ENCODE measurements at places on chromosomes 4 and X.
A peak's percentile ranks its signal among the peaks of the same experiment; 100 is the strongest.

- no peak for DNase-seq
These were observed 6.4 kb downstream of the ELK1 start for GRCh38 chrX:47643926-47644325.

GRCh38 chrX:3549411-3549911 lies 164.0 kb downstream of the PRKX start:
- no peak for DNase-seq

- no peak for DNase-seq
These were observed 206.4 kb upstream of the JADE1 start for GRCh38 chr4:128603081-128603480.

DNA sequence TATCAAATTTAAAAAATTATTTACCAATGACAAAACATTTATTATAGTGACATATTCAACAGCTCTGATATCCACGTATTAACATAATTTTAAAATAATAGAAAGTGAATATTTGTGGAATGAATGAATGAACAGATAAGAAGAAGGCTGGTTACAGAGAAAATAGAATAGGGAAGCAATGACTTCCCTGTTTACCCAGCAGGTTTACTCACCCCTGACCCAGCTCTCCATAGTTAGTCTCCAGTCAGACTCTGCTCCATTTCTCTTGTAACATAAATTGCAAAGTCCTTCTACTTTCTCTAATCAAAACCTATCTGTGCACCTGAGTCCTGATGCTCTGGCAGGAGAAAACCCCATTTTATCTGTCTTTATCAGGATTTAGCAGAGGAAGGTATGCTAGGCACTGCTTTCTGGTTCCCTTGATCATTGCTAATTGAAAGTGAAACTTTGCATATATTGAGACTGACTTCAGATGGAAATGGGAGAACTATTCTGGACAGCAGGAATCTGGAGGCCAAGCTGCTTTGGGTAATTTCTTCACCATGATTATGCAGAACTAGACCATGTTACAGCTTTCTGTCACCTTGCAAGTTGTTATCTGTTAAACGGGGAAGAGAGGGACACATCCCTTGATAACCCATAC lies 363.0 kb downstream of the FAT4 start:
- no peak for DNase-seq

GRCh38 chr4:95068818-95069478 lies 311.2 kb downstream of the BMPR1B start:
- no peak for DNase-seq

GRCh38 chr4:3346146-3346545 lies 53.3 kb downstream of the RGS12 start:
- DNase-seq = no peak

GRCh38 chr4:54173281-54173912 lies 55.7 kb upstream of the PDGFRA start:
- DNase-seq = no peak

DNA sequence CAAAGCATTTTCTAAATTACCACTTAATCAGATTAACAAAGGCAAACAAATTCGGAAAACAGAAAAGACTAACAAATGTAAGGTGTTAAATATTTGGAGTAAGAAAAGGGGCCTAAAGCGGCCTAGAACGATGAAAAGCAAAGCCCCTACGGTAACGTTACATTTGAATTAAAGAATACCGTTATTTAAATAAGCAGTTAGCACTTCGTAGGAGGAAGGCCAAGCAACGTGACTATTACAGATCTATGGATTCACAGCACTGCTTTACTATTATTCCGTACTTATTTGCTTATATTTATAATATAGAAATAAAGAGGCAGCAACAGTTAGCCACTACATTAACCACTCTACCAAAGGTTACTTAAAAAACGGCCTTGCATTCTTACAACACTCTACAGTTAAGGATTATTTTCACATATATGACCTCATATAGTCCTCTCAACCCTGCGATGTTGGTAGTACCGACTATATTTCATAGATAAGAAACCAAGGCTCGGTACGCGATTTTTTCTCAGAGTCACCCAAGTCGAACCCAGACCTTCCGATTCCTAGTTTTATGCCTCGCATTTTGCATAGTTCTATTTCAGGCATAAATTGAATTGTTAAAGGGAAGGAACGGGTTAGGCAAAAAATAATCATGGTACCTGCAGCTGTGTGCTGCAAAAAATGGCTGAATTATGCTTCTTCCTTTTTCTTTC lies 2.9 kb downstream of the KLHL15 start:
- DNase-seq = no peak

DNA sequence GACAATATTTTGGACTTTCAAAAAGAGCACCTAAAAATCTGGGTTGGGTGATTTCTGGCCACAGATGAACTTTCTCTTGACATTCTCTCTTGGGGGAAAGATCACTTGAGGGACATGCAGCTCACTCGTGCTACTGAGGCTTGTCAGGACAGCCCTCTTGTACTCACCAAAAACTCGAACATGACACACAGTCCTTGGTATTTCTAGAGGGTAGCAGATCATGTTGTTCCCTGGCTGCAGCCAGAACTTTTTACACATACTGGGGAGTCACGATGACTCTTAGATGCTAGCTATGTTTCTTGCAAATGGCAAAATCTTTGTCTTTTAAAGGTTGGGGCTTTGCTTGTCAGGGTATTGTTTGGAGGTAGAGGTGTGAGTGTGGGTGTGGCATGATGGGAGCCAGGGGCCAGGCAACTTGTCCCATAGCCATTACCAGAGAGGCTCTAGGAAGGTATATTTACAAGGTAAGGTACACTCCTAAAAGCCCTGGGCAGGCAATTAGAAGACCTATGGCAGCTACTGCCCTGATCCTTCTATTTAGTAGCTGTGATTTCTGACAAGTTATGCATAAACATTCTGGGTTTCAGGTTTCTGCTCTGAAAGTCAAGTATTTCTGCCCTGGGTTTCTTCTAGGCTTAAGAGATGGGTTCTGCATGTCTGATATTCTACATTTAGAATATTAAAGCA lies 241.7 kb upstream of the TLL1 start:
- no peak for DNase-seq

DNA sequence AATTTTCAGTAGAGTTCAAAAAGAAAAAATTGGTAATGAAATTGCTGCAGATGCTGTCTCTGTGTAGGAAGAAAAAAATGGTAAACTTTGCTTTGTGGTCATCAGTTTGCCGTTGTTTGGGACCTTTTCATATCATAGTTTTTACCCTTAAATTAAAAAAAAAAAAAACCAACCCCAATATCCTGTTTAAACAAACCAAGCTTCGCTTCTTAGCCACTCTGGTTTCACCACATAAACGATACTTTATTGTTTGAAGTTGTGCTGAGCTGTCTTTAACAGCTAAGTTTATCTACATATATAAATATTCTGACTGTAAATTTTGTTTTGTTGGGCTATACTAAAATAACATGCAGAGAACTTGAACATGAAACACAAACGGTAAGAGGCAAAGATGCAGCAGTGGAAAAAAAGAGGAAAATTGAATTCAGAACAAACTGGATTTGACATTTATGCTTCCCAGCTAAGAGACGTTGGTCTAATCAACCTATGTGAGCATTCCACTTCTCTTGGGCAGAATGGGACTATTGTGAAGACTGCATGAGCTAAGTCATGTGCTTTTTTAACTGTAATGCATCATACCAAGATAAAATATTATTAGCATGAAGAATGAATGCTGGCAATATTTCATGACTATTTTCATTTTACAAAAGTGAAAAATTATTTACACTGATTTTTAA lies 15.7 kb upstream of the H2AZ1 start:
- no peak for DNase-seq

DNA sequence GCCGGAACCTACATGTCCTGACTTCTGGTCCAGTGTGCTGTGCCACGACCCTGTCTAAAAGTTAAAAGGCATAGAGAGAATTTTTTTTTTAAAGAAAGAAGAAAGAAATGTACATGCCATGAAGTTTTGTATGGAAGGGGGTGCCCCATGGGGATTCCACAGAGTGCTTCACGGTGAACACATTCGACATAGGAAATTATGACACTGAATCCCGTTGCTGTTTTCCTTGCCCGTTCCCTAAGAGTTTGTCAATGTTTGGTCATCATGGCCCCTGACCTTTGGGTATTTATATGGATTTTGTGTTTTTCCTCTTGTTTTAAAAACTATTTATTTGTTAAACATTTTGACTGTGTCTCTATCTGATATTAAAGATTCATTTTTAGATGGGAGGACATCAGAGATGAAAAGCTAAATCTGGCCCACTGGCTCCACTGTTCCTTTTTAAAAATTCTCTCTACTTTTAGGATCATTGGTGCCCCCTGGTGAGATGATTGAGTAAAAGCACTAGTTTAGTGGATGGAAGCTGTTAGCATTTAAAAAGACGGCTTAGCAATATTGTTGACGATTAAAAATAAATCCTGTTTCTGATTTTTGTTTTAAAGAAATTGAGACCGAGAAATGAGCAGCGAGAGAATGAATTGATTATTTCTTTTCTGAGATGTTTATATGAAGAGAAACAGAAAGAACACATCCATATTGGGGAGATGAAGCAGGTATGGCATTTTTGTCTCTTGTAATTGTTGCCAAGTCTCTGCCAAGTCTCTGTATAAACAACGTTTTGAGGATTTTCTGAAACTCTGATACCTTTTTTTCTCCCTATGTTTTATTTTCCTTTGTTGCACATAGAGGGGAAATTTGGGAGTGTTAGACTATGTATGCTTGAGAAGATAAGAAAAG lies 75.0 kb downstream of the PTTG2 start:
- DNase-seq = no peak

DNA sequence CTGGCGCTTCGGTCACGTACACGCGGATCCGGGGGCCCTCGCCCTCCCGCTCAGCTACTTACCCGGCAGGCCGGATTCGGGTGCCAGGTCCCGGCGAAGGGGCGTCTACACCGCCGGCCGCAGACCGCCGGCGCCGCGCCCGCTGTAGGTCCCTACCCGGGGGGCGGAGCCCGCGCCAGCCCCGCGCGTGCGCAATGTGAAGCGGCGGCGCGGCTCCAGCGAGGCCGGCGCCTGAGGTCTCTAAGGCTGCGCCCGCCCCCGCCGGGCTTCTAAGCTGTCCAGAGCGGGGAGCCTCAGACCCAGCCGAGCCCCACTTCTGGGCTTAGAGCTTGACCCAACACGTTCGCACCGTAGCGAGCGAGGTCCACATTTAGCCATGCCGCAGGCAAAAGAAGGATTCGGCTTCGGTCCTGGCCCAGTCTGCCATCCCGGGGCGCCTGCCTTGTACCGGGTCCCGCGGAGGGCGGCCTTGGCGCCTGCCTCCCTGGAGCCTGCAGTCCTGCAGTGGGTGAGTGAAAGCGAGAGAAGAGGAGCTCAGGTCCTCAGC lies at the start of gene ZNF518B:
TSS of gene ZNF518B (minus strand) at position 172 of the 547 bp plus-strand sequence. CDS start 11,098 bp downstream, outside the sequence.
- DNase-seq = peak; percentile 79

DNA sequence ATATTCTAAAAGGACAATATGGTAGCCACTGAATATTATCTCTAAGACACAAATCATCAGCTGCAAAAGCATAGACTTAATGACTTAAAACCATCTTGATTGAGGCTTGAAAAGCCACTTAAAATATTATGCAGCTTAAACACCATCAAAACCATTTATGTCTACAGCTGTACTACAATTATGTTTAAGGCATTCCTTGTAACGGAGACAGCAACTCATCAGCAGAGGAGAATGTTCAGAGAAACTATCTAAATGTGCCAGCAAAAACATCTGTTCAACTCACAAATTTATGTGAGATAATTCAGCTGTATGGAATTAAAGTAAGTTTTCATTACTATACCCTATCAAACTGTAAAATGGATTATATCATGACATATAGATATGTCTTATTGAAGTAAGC lies 147.9 kb upstream of the CTSO start:
- DNase-seq = no peak

GRCh38 chr4:162878096-162878495 lies 288.6 kb downstream of the NAF1 start:
- DNase-seq = no peak

- DNase-seq = no peak
These were observed 109.6 kb downstream of the PACRGL start for GRCh38 chr4:20809812-20810211.

- no peak for DNase-seq
These were observed 175.6 kb downstream of the SNCA start for GRCh38 chr4:89661173-89661899.

GRCh38 chr4:173520921-173521466 lies 9.0 kb downstream of the HAND2 start:
- no peak for DNase-seq

DNA sequence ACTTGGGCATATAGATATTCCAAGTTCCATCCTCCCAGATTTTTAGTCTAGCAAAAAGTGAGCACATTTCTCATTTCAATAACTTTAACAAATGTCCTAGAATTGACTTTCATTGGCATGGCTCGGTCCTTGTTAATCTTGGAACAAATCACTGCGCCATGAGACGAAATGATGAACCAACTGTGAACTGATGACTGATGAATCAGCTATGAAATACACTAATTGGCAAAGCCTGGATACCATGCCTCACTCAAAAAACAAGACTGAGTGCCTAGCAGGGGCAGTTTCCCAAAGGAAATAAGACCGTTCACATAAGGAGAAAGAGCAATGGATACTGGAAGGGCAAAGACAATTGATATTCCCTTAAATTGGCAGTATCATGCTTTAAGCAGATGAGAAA lies 248.6 kb upstream of the VEGFC start:
- DNase-seq = no peak

DNA sequence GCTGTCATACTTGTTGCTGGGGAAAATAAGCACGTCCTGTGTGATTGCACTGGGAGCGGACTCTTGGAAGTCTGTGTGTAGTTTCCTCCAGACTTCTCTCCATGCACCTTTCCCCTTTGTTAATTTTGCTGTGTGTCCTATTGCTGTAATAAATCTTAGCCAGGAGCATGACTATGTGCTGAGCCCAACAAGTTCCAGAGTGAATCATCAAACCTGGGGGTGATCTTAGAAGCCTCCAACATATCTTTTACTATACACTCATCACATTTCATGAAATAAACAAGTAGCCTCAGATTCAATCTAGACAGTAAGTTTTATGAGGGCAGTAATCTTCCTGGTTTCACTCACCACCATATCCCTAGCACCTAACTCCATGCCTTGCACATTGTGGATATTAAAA lies 43.3 kb upstream of the FGF13 start:
- no peak for DNase-seq

GRCh38 chr4:8247047-8247930 lies 22.3 kb upstream of the HTRA3 start:
- DNase-seq = no peak

- no peak for DNase-seq
These were observed 139.3 kb upstream of the VCX2 start for GRCh38 chrX:8310409-8310808.

DNA sequence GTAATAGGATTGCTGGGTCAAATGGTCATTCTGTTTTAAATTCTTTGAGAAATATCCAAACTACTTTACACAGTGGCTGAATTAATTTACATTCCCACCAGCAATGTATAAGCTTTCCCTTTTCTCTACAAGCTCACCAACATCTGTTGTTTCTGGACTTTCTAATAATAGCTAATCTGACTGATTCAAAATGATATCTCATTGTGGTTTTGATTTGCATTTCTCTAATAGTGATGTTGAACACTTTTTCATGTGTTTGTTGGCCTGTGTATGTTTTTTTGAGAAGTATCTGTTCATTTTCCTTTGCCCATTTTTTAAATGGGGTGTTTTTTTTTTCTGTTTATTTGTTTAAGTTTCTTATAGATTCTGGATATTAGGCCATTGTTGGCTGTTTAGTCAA lies 659.0 kb upstream of the GNPDA2 start:
- DNase-seq = no peak

GRCh38 chrX:39020051-39020669 lies 218.9 kb downstream of the MID1IP1 start:
- DNase-seq = no peak

GRCh38 chr4:99846891-99847290 lies 30.3 kb downstream of the DAPP1 start:
- DNase-seq = no peak

GRCh38 chrX:75151827-75152592 lies 4.1 kb downstream of the ABCB7 start:
- DNase-seq = no peak
